ENCODE measurements at places on chromosomes 7 and 10.

DNA sequence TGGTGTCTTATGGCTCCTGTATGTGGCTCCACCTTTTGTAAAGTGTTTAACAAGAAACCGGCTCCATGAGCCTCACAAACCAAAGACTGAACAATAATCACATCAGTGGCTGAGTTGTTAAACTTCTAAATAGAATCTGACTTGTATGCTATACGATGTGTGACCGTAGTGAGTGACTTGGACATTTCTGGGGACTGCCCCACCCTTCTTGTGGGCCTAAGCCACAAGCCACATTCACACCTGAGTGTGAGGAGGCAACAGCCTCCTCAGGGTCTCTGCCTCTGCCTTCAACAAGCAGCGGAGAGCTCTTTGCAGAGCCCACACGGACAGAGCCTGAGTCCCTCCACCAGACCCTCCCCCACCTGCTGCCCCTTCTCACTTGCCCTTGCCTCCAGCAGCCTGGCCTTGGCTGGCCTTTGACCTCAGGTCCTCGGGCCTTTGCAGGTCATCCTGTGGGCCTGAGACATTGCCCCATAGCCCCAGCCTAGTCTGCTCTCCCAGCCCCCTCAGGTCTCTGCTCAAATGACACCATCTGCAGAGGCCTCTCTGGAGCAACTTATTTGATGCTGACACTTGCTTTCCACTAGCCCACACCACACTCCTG lies 156.8 kb upstream of the TNS3 start:
- no peak for DNase-seq

DNA sequence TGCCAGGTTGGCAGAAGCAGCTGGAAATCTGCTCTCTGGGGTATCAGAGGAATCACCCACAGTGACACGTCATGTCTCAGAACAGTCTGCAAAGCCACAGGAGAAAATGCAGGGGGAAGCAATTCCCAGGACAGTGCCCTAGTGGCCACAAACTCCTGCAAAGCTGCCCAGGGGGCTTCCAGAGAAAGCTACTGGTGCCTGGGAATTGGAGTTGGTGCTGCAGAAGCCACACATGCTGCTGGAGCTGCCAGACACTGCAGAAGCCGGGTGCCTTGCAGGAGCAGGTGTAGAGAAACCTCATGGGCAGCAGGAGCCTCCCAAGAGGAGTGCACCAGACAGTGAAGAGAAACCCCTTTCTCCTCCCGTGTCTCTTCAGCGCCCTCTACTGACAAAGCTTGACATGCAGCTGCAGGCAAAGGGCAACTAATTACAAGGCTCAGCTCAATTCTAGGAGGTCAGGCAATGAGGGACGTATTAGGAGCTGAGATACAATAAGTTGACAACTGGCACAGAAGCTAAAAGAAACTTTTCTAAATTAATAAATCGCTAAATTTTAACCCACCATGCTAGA lies 30.2 kb upstream of the NUB1 start:
- no peak for DNase-seq

DNA sequence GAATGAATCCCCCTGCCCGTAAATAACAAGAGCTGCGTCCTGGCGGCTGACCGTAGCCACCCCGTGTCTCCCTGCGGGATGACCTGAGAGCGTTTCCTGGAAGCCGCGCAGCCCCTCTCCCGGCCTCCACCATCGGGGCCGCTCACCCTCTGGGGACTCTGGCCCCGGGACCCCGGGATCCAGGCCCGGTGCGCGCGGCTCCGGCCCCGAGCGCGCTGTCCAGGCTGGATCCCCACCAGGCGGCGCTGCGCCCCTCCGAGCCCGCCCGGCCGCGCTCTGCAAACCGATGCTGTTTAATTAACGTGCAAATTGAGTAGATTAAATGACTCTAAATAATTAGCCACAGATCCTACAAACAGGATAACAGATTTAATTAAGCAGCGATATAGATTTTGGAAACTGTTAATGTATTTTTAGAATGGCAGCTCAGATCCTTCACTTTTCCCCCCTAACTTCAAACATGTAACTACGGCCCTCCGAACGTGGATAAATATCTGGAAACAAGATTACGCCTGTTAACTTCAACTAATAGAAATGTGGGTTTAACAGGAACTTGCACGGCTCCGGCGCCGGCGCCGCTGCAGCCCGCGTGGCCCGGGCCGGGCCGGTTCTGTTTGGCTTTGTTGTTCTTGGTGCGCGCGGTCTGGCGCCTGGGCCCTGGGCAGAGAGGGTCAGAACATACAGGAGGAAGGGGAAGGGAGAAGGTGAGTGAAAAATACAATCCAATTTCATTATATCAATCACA lies 7.1 kb upstream of the UNCX start:
- peak; percentile 17 for DNase-seq

DNA sequence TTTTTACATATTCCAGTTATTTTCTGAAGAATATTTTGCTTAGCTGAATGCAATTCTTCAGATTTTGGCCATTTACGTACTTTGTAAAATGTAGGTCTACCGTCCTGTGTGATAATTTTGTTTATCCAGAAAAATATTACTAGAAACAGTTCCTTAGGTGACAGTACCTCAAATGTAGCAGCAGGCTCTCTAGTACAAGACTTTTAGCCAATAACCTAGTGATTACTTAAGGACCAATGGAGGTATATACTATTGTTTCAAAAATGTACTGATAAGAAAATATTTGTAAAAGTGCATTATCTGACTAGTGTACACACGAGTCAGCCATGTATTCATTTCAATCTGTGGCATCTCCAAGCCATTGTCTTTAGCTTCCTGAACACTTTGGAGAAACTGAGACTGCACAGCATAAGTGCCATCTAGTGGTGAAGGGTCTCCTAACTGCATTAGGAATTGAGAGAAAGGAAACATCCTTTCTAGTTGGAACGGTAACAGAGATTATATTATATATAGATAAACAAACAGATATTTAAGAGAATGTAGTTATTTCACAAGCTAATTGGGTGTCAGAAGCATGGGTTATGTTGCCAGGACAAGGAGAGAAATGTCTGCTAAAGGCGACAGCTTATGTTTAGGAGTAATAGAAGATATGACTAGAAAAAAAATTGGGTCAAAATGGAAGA lies 23.7 kb downstream of the RTKN2 start:
- no peak for DNase-seq

GRCh38 chr7:474605-475424 lies 44.8 kb downstream of the PDGFA start:
- no peak for DNase-seq

GRCh38 chr10:62582101-62582705 lies 208.0 kb downstream of the ZNF365 start:
- DNase-seq = no peak

DNA sequence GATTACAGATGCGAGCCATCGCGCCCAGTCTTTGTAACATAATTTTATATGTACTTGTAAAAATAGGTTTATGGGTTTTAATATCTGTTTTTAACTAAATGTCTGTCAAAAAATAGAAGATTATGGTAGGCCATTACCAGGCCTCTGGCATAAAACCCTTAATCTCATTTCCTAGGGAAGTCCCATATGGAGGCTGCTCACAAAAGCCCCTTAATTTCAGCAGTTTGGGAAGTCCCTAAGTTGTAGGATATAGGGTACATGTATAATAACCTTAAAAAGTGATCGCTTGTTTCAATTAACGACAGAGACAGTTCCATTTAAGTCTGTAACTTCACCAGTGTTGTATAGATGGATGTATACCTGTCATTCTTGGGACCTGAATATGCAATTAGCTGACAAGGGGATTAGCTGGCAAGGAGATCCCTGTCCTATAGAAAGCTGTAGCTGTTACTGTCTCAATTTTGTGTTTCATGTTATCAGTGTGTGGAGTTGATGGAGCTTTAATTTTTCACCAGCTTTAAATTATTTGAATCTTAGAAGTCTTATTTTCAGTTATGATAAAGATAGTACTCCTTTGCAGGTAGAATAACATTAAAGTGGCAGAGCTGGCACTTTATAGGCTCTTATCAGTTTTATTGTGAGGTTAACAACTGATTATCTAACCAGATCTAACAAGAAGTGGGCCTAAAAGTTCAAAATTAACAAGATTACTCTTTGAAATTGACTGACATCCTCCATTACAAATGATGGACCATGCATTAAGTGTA lies 10.5 kb downstream of the TRIM24 start:
- DNase-seq = no peak

DNA sequence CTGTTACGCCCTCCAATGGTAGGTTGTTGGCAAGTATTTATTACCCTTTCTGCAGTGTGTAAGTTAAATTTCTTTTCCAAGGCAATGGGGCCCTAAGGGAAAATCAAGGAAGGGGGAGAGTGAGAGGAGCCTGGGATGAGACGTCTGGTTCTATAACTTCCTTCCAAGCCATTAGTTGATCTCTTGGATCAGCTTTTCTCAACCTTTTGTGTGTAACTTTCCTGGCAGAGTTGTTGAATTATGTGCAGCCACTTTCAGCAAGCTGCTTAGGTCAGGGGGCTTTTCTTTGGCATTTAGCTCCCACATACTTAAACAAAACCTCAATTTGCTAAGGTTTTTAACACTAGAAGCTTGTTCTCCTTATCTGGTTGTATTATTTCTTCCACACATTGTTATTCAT lies 127.1 kb downstream of the NXPH1 start:
- no peak for DNase-seq

GRCh38 chr7:102979670-102980069 lies 66.9 kb downstream of the LRRC17 start:
- DNase-seq = no peak

- no peak for DNase-seq
These were observed 35.2 kb downstream of the MCU start for GRCh38 chr10:72727130-72727529.

GRCh38 chr10:130233035-130233360 lies 96.8 kb downstream of the GLRX3 start:
- DNase-seq = no peak

DNA sequence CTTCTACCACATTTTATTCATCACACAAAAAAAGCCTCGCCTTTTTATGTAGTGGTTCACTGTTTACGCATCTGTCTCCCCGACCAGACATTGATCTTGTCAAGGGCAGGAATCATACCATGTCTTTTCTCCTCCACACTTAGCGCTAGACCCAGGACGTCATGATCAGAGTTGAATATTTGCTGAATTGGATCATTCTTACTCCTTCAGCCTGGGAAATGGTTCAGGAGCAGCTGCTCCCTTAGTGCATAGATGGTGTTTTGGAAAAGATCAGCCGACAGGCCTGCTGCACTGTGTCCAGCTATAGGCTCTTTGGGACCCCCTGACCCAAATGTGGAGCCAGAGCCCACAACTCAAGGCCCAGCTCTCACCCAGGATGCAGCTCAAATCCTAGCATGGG lies 249.1 kb upstream of the TMEM72 start:
- no peak for DNase-seq

- no peak for DNase-seq
These were observed 31.0 kb downstream of the C7orf33 start for GRCh38 chr7:148621563-148621962.

- no peak for DNase-seq
These were observed 60.3 kb downstream of the PRR15 start for GRCh38 chr7:29623973-29624372.

DNA sequence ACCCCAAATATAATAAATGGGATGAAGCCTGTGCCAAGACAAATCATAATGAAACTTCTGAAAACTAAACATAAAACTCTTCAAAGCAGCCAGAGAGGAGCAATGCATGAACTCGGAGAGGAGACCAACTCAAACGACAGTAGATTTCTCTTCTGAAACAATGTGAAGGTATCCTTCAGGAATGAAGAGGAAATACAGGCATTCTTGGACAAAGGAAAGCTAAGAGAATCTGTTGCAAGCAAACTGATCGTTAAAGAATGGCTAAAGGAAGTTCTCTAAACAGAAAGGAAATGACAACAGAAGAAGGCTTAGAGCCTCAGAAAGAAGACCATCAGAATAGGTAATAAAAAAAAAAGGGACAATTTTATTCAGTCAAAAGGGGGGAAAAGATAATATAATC lies 6.6 kb downstream of the GNA12 start:
- no peak for DNase-seq

All from stimulated activated CD8-positive, alpha-beta memory T cell treated with anti-CD3 and anti-CD28 coated beads, Interleukin-4, amount 100 ng/mL, for 1 hour (primary cell).